ENCODE measurements at places on chromosomes 3 and 15.

DNA sequence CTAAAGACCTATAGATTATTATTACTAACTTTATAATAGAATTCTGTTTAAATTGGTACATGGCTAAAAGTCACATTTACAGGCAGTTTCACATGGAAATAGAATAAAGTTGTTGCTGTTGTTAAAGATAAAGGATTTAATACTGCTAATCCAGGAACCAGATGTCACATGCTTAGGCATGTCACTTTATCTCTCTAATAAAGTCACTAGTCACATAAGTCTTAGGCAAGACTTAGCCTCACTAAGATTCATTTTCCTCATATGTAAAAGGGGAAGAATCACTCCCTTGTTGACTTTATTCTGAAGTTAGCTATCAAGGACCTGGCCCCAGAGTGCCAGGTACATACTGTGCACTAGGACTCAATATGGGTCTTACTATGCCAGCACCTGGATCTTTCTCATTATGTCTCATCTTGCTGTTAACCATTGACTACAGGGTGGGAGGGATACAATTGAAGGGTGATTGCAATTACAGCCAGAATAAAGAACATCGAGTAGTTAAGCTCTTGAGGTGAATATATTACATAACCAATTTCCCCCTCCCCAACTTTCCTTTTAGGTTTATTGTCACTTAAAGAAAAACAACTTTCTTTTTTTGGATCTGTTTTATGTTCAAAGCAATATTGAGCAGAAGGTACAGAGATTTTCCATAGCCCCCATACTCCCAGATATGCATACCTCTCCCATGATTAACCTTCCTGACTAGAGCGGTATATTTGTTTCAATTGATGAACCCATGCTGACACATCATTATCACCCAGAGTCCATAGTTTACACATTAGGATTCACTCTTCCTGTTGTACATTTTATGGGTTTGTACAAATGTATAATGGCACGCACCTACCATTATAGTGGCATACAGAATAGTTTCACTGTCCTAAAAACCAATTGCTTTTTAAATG lies 36.6 kb downstream of the LNP1 start:
- no peak for DNase-seq

DNA sequence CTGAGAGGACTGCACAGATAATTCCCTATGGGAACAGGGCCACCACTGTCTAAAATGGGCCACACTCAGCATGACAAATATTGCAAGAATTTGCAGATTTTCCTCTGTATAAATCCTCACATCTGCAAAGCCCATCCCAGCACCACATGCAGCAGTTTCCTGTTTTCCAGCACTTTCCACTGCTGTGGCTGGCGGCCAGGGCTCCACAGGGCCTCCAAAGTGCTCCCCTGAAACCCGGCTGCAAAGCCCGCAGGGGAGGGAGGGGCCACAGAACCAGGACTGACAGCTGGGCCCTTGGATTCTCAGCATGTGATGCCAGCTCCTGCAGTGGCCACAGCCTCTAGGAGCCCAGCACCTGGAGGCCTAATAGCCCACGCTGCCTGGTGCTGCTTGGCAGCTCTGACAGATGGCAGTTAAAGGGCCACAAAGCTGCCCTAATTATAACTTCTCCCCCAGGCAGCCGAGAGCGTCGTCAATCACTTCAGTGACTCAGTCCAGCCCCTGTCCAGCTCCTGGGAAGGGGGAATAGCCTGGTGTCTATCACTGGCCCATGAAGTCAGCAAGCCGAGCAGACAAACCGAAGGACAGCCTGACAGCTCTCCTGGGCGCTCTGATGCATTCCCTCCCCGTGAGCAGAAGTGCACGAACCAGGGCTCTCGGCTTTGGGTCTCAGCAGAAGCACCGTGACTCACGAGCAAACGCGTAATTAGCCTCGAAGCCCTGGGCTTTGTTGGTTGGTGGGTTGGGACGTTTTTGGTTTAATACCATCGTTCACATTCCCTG lies 4.7 kb downstream of the LRRC15 start:
- DNase-seq = no peak

DNA sequence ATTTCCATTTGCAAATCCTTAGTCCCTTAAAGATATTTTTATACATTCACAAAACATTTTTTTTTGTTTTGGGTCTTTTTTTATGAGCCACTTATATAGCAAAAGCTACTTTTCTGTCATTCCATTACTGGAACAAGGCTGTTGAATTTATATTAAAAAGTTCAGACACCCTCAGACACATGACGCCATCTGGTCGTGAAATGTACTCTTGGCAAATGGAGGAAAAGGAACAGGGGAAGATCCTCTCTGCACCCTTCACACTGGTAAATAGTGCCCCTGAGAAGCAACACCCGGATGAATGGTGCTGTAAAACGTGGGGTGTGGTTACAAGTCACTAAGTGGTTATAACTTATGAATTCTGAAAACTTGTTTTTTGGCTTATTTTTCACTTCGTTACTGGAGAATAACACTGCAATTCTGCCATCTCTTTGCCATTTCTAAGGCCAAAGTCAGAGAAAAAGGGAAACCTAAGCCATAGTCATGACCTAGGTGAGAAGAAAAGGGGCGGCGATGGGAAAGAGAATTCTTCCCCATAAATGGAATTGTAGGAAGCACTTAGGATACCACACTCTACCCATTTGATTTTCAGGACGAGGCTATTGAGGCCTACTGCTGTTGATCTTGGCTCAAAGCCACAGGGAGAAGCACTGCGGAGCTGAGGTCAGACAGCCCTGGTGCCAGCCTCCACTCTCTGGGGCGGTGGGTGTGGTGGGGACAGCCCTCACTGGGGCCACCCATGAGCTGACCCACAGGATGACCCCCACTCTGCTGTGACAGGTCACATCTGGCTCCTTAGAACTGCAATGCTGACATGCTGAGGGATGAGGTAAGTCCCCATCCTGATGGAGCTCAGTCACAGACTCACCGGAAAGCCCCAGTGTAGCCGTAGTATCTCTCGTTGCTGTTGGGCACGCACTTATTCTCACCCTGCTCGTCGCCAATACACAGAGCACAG lies 21.9 kb downstream of the LTF start:
- no peak for DNase-seq

- no peak for DNase-seq
These were observed 149.1 kb downstream of the NFKBIZ start for GRCh38 chr3:101998256-101998926.

DNA sequence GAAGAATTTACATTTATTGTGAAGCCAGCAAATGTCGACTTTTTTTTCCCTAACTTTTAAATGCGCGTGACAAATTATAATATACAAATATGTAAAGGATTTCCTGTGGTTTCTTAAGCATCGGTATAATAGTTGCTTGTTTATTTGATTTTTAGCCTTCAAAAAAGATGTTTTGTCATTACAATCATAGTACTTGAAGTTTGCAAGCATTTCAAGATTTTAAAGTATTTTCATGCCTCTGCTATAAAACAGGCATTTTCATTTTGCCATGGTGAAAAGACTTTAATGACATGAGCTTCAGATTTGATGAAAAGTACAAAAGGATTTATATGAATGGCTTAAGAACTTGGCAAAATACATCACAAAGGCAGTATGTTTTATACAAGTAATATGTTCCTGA lies 9.4 kb upstream of the P2RY12 start:
- DNase-seq = no peak

DNA sequence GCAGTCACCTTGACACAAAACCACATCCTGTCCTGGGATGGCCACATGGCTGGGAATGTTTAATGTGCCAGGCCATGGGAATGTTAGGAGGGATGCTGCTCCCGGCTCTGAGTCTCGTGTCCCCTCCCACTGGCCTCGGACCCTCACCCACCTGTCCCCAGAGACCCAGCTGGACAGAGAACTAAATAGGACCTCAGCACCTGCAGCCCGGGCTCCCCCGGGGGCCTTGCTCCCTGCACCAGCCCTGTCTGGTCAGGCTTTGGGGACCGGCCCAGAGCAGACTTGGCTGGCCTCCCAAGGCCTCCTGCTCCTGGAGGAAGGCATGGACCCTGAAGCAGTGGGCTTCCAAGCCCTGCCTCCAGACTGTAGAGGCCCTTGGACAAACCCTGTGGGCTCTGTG lies 100.0 kb upstream of the IQSEC1 start:
- DNase-seq = no peak

DNA sequence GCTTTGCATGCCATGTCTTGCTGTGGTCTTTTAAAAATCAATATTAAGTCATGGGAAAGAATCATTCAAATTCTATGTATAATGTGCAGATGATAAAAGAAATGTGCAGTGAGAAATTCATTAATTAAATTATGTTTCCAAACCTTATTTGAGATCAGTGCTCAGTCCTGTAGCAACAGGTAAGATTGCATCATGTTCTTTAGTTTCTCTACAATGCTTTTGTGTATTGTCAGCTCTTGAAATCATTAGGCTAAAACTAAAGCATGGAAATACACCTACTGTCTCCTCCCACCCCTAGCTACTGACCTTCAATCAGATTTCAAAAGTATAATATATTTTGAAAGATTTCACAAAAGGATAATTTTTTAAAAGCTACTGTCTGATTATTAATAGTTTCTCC lies 612.7 kb downstream of the ROBO2 start:
- no peak for DNase-seq

GRCh38 chr3:139715743-139716360 lies 38.1 kb upstream of the NMNAT3 start:
- DNase-seq = no peak

GRCh38 chr15:57657619-57658018 lies 48.9 kb upstream of the POLR2M start:
- no peak for DNase-seq

- DNase-seq = no peak
These were observed 90.2 kb downstream of the HES1 start for GRCh38 chr3:194225988-194226663.

- no peak for DNase-seq
These were observed 210.6 kb upstream of the IGF1R start for GRCh38 chr15:98437752-98438151.

- no peak for DNase-seq
These were observed 6.4 kb upstream of the CSTA start for GRCh38 chr3:122318620-122319019.

DNA sequence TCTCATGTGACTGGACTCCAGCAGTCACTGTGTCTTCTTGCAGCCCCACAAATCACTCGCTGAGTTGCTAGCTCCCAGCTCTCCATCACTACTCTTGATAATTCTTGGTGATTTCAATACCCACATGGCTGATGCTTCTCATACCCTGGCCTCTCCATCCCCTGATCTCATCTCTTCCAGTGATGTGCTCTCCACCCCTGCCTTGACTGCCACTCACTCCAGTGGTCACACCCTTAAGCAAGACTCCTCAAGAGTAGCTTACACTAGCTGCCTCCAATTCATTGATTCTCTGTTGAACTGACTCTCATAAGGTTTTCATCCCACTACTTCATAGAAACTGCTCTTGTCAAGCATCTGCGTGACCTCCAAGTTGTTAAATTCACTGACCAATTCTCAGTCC lies 837 bp downstream of the GRK7 start:
- DNase-seq = no peak

GRCh38 chr3:98809557-98809956 lies 46.4 kb downstream of the ST3GAL6 start:
- DNase-seq = no peak

DNA sequence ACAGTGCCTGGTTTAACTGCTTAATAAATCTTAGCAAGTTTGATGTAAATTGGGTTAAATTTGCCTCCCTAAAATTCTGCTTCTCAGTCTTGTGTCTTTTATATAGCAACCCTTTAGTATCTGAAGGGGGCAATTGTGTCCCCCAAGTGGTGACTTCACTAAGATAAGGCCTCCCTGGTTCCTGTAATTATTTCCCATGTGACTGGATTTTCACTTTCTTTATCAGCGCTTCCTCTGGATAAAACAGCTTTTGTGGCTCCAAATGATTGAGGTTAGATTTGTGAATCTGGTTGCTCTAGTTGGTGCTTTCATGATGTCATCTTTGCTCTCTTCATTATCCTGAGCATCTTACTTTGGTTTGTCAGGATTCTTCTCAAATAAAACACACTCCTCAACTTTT lies 334.3 kb upstream of the CTDSPL start:
- no peak for DNase-seq

DNA sequence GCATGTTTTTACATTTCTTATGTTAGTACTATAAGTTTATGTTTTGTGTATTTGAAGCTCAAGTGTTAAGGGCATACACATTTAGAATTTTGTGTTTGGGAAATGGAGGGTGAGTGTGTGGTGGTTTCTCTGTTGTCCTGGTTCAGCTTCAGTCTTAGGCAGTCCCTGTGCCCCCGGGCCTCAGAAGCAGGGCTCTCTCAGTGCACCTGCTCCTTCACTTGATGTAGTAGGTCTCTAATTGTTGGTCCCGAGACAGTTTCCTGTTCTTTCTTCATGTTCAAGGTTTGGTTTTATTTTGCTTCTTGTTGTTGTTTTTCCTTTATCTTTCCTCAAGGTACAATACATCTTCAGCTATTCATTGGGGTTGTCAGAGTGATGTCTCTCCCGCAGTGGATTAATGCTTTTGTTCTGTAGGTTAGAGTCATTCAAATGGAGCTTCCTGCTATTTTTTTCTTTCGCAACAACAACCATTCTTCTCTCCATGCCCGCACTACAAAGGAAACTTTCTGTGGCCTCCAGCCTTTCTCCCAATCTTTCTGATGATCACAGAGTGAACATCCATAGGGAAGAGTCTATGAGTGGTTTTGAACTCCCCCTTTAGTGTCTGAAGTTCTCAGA lies 177.8 kb upstream of the GOLGA6L4 start:
- DNase-seq = no peak

GRCh38 chr3:32282578-32283154 lies 44.2 kb downstream of the CMTM8 start:
- DNase-seq = no peak

DNA sequence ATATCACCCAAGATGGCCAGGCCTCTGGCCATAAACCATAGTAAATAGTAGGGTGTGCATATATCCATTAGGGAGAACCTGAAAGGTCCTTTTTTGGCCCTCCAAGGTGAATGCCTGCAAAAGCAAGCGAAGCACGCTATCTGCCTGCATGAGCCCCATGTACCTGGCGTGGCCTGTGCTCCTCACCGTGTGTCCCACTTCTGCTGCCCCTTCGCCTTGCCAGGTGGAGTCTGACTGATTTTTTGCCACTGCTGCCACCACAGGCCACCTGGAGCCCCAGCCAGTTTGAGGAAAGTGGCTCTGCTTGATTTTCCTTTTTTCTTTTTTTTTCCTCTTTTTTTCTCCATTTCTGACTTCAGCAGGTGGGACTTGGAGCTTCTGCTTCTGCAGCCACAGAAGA lies 139.7 kb downstream of the SNRPN start:
- no peak for DNase-seq

GRCh38 chr3:153783106-153783505 lies 338.1 kb upstream of the ARHGEF26 start:
- no peak for DNase-seq

DNA sequence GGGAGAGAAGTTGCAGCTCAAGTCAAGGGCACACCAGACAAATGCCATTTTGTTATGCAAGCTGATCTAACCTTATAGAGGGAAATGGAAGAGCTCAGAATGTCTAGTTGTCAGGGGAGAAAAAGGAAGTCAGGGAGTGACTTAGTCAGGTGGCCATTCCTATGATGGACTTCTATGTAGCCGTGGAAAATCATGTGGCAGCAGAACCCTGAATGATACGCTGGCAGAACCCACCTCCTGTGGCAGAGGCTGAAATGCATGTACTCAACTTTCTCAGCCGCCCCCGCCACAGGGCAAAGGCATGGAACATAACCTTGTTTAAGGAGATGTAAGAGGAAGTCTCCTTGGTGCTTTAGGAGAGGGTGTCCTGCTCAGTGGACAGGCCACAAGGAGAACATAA lies 37.7 kb upstream of the PARL start:
- no peak for DNase-seq

GRCh38 chr3:132087356-132087755 lies 52.5 kb upstream of the CPNE4 start:
- DNase-seq = no peak

All from activated T-helper 1 cell treated with anti-CD3 and anti-CD28 coated beads, Interleukin-2, amount 50 U/mL, for 16 hours (primary cell).